ENCODE measurements at places on chromosomes 11 and 22. TPM values are rescaled to one million over a fixed set of nuclear protein-coding genes. Genes with fewer than 3 reads are reported as not detected.

The SLC22A9 gene
- not detected for total RNA-seq

DNA sequence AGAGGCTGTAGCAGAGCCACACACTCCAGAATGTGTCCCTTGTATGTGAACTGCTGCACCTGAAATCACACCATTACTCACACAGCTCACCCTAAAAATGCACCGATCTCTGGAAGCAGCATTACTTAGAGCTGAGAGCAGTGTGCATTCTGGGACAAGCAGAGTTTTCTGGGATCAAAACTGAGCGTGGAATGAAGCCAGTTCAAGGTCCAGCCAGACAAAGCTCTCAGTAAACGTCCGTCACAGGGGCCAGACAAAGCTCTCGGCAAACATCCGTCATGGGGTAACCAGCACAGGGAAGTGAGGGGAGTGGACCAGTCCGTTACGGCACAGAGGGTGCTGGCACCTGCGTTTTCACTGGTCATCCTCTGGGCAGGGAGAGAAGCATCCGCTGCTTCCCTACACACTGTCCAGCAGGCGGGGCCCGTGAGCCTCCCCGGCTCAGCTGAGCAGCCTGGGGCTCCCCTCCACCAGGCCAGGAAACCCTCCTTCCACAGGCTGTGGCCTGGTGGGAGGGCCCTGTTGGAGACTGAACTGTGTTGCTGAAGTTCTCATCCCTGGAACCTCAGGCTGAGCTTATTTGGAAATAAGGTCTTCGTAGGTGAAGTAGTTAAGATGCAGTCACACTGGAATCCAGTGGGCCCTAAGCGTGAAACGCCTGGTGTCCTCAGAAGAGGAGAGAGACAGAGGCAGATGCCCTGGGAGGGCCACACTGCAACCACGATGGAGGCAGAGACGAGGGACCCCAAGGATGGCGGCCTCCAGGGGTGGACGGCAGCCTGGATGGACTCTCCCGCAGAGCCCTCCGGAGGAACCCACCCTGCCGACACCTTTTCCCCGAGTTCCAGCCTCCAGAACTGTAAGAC, 883.9 kb downstream of the BRD1 start:
- H3K4me1 ChIP-seq: no peaks in the 10 kb centered on the region
- no peak for DNase-seq
- no peak overlapping the region for H3K27ac ChIP-seq
- H3K4me3 ChIP-seq: no peak overlapping the region

DNA sequence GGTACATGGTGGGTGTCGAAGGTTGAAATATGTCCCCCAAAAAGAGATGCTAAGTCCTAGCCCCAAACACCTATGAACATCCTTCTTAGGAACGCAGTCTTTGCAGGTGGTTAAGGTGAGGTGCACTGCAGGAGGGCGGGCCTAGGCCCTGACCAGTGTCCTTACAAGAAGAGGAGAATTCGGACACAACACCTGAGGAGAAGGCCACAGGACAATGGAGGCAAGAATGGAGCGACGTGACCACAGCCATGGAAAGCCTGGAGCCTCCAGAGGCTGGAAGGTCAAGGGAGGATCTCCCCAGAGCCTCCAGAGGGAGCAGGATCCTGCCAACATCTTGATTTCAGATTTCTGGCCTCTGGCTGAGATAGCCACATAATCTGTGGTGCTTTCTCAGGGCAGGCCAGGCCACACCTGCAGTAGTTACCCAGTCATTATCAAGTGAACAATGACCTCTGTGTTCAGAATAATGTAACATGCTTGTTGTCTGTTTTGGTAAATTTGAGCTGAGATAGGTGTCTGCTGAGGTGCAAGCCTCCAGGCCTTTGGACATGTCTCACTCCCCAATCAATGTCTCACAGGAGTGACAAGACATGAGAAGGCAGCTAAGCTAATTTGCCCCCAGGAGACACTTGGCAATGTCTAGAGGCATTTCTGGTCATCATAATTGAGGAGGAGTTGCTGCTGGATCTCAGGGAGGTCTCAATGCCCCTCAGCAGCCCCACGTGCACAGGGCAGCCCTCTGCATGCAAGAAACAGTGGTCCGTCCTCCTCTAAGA, 498.9 kb downstream of the BRD1 start:
- H3K4me3 ChIP-seq: no peak overlapping the region
- H3K4me1 ChIP-seq: no peaks in the 10 kb centered on the region
- no peak for DNase-seq
- no peak overlapping the region for H3K27ac ChIP-seq

DNA sequence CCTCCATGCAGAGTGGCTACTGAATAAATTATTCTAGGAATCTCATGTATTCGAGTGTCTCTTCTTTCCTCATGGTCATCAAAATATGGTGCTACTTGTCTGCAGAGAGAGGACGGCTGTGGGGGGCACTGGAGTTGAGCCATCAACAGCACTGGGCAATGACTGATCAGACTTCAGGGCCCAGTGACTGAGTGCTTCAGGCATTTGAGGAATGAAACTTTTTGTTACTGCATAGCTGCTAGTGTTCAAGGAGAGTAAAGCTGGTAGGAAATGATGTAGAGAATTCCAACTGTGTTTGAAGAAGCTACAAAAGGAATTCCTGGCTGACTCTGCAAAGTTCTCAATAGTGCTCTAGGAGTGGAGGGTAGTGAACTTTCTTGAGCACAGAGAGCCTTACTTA, 277.7 kb downstream of the CADM1 start:
- peaks cover 12% of the 10 kb centered on the region for H3K4me1 ChIP-seq
- no peak overlapping the region for H3K4me3 ChIP-seq
- no peak for DNase-seq
- H3K36me3 ChIP-seq: no peaks in the 10 kb centered on the region
- H3K27me3 ChIP-seq: no peaks in the 10 kb centered on the region
- no peak overlapping the region for H3K27ac ChIP-seq

GRCh38 chr11:104467404-104467803, 303.5 kb upstream of the PDGFD start:
- H3K36me3 ChIP-seq: no peaks in the 10 kb centered on the region
- no peaks in the 10 kb centered on the region for H3K27me3 ChIP-seq
- no peaks in the 10 kb centered on the region for H3K4me1 ChIP-seq
- no peak overlapping the region for H3K4me3 ChIP-seq
- H3K27ac ChIP-seq: no peak overlapping the region

DNA sequence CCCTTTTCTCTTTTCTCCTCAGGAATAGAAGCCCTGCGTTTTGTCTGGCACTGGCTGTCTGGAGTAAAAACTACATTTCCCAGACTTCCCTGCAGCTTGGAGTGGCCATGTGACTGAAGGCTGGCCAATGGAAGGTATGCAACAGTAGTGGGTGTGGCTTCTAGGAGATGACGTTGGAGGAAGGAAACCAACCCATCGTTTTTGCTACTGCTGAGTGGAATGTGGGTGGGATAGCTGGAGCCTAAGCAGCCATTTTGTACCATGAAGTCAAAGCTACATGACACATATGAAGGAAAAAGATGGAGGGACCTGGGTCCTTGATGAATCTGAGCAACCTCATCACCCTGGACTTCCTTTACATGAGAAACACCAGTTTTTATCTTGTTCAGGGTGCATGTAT, 19.6 kb downstream of the FGF3 start:
- H3K4me3 ChIP-seq: no peak overlapping the region
- no peak overlapping the region for H3K27ac ChIP-seq
- H3K27me3 ChIP-seq: no peaks in the 10 kb centered on the region
- H3K4me1 ChIP-seq: no peaks in the 10 kb centered on the region
- H3K36me3 ChIP-seq: no peaks in the 10 kb centered on the region
- DNase-seq: no peak

DNA sequence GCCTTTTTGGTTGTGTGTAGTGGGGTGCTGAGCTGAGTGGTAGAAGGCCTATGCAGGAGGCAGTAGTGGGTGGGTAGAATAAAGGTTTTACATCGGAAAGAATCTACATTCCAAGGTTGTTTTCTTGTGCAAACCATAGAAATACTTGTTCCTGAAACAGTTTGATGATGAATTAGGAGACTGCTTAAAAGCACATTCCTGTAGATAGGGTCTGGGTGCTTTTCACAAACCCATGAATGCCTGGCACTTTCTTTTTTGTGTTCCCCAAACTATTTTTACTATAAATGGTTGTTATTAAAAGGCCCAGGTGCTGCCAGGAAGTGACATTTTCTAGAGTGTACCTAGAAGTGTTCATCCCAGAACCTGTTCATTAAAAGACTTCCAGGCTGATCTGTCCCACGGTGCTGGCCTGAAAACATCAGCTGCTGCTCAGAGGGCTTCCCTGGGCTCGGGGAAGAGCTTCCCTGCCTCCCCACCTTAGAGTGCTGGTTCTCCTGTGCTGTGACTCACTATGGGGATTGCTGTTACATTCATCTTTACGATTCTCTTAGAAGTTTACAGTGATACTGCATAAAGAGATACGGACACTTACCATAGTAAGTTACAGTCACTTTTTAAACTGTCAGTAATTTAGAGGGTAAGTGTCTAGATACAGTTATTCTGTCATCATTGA, 27.9 kb downstream of the PPFIA1 start:
- H3K27me3 ChIP-seq: no peaks in the 10 kb centered on the region
- H3K27ac ChIP-seq: no peak overlapping the region
- peaks cover 3% of the 10 kb centered on the region for H3K36me3 ChIP-seq
- DNase-seq: no peak
- no peaks in the 10 kb centered on the region for H3K4me1 ChIP-seq

- no peak overlapping the region for H3K4me3 ChIP-seq
- H3K27me3 ChIP-seq: peaks cover 15% of the 10 kb centered on the region
- H3K27ac ChIP-seq: no peak overlapping the region
- no peaks in the 10 kb centered on the region for H3K36me3 ChIP-seq
- no peaks in the 10 kb centered on the region for H3K4me1 ChIP-seq
Observed at GRCh38 chr11:113468726-113469345, 6.4 kb downstream of the DRD2 start.

- DNase-seq: no peak
- H3K4me3 ChIP-seq: no peak overlapping the region
- no peak overlapping the region for H3K27ac ChIP-seq
- peaks cover 2% of the 10 kb centered on the region for H3K36me3 ChIP-seq
Observed at GRCh38 chr11:116855413-116855812, 18.0 kb upstream of the APOA1 start.

DNA sequence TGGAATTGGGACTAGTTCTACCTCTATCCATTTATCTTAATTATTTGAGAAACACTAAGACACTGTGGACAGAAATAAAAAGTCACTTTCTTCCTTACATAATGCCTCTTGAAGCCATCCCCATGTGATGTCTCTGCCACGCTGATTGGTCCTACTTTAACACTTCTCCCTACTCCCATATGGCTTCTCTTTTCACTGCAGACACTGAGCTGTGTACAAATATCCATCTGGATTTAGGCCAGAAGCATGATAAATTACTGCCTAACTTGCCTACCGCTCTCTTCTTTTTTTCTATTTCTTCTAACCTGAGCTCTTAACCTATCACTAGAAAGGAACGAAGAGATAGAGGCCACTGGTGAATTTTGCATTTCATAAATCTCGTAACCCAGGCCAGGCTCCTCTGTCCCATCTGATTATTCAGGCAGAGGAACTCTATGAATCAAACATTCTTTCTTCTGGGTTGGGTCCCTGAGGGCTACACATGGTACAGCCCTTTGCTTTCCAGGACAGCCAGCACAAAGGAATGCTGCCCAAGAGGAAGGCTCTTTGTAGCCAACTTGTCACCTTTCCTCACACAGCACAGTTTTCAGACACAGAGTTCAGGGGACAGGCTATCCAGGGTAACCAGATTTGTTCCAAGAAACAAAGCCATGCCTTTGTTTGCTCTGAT, 878.5 kb upstream of the LRRC4C start:
- no peak overlapping the region for H3K4me3 ChIP-seq
- H3K27ac ChIP-seq: no peak overlapping the region
- H3K27me3 ChIP-seq: no peaks in the 10 kb centered on the region
- no peaks in the 10 kb centered on the region for H3K4me1 ChIP-seq
- no peak for DNase-seq

DNA sequence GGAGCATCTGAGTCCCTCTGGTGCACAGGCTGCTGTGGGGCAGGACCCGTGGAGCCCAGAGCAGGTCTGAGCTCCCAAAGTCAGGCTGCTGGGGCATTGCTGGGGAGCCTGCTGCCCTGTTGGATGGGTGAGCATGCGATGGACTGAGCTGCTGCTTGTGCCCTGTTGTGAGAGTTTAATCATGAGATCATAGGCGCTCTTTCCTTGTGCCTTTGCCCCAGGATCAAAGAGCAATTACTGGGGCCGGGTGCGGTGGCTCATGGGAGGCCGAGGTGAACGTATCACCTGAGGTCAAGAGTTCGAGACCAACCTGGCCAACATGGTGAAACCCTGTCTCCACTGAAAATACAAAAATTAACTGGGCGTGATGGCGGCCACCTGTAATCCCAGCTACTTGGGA, 37.5 kb downstream of the MUC6 start:
- H3K27ac ChIP-seq: no peak overlapping the region
- no peak overlapping the region for H3K4me3 ChIP-seq
- no peak for DNase-seq
- H3K27me3 ChIP-seq: no peaks in the 10 kb centered on the region
- H3K4me1 ChIP-seq: no peaks in the 10 kb centered on the region
